Neural crest cell (in vitro differentiated cells): ENCODE measurements at places on chromosomes 1 and 21.

GRCh38 chr21:46122237-46122671, 24.3 kb downstream of the COL6A2 start:
- DNase-seq = no peak

DNA sequence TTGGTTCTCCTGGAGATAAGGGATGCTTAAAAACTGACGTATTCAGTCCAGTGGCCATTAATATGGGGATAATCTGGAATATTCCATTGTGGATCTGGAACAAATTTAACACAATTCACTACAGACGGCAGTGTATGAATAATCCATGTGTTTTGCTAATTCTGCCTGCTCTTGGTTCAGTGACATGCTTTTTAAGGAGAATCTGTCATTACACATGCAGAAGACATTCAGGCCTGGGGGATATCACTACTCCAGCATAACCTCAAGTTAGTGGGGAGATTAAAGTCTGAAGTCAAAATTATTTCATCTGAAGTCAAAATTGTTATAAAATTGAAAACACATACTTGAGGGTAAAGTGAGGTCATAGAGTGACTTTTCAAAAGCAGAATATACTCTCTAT, 789.3 kb downstream of the USP25 start:
- DNase-seq = no peak

DNA sequence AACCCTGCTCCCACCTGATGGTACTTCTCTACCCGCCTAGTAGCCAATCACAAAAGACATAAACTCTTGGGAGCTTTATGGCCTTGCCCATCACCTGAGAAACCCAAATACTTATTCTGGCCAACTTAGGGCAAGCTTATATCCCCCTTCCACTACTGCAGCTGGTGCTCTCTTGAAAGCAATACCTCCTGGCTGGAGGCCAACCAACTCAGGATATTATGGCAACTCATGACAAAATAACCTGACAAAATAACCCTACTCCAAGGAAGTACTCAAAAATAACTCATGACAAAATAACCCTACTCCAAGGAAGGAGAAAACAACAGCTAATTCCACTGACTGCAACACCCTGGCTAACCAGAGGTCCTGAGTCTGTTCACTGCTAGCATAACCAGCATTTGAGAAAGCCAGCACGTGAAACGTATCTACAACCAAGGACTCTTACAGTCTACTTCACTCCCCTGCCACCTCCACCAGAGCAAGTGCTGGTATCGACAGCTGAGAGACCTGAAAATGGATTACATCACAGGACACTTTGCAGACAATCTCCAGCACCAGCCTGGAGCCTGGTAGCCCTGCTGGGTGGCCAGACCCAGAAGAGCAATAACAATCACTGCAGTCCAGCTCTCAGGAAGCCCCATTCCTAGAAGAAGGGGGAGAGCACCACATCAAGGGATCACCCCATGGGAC, 179.9 kb downstream of the COL24A1 start:
- no peak for DNase-seq

- DNase-seq = no peak
These were observed 5.2 kb downstream of the GJC2 start for GRCh38 chr1:228154670-228155571.

DNA sequence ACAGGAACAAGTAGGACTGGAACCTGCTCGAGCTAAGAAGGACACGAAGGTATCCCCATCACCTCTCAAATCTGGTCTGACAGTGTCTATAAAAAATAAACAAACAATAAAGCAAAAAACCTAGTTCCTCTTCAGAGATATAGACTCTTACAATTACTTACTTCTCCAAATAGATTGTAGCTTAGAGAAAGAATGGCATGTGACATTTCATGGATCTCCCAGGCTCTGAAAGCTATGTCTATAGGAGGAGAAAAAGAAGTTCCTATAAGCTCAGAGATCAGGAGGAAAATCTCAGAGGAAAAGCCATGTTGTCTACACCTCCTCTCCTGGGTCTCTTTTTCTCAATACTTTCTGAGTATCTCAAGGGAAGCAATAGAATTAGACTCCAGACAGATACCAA, 12.3 kb upstream of the OR10J5 start:
- DNase-seq = no peak

- DNase-seq = no peak
These were observed 141.7 kb downstream of the GALNT2 start for GRCh38 chr1:230208619-230209261.

- no peak for DNase-seq
These were observed 298.9 kb downstream of the DPYD start for GRCh38 chr1:97621955-97622354.

DNA sequence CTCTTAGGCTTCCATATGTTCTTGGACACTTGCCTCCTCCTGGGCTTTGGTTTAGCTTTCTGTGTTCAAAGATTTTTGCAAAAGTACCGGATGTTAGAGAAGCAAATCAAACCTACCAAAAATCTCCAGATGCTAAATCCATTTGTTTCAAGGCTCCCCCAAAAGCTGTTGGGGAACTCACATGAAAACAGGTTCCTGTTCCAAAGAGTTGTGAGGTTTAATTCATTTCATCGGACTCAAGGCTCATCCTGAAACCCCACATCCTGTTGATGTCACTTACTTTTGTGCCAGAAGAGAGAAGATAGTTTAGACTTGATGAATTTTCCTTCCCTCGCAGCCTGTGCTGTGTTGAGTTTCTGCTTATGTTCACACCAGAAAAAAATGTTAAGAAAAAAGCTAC, 41.7 kb upstream of the RXRG start:
- DNase-seq = no peak

DNA sequence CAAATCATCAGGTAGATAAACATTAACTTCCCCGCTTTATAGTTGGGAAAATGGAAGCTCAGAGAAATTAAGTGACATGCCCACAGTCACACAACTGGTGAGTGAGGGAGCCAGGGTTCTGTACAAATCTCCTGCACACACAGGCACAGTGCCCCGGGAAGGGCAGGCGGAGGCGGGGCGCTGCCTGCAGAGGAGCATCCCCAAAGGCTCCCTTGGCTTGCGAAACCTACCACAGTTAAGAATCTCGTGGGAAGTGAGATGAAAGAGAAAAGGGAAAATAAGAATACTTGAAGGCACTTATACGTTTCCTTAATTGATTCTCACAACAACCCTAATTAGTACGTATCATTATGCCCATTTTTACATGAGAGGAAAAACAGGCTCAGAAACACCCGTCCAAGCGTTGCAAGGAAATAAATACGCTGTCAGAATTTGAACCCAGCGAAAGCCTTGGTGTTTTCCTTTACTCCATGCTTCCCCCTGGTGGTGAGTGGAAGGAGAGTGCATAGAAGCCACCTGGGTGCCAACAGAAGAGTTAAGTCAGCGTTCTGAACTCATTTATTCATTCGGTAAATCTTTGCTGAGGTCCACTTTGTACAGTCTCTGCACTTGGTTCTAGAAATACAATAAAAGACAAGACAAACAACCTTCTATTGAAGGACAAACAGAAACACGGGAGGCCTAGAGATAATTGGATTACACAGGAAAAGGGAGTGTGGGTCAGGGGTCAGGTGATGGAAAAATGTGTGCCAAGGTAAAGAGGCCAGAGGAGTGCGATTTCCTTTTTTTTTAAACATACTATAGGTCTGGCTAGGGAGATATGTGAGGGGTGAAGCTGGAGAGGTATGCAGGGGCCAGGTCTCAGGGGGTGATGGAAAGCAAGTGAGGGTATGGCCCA, 28.4 kb downstream of the ACP6 start:
- DNase-seq = peak; percentile 58

- DNase-seq = no peak
These were observed 41.2 kb upstream of the RAB4A start for GRCh38 chr1:229229721-229230139.
